ENCODE measurements at places on chromosomes 7 and 10. TPM values are rescaled to one million over a fixed set of nuclear protein-coding genes. Genes with fewer than 3 reads are reported as not detected.

The FAM241B gene
- total RNA-seq = 17.9 TPM

The KLF14 gene
- 0.08 TPM for total RNA-seq

The ABCF2 gene
- 62.0 TPM for total RNA-seq

The VGF gene
- 19.2 TPM for total RNA-seq

The SLC26A5 gene
- not detected for total RNA-seq

The PHKG1 gene
- total RNA-seq = 0.22 TPM

Data from A549 treated with Mapracorat at 1 μM for 4 hours (cell line).